ENCODE measurements at places on chromosomes 16 and 17.
A peak's percentile ranks its signal among the peaks of the same experiment; 100 is the strongest.

DNA sequence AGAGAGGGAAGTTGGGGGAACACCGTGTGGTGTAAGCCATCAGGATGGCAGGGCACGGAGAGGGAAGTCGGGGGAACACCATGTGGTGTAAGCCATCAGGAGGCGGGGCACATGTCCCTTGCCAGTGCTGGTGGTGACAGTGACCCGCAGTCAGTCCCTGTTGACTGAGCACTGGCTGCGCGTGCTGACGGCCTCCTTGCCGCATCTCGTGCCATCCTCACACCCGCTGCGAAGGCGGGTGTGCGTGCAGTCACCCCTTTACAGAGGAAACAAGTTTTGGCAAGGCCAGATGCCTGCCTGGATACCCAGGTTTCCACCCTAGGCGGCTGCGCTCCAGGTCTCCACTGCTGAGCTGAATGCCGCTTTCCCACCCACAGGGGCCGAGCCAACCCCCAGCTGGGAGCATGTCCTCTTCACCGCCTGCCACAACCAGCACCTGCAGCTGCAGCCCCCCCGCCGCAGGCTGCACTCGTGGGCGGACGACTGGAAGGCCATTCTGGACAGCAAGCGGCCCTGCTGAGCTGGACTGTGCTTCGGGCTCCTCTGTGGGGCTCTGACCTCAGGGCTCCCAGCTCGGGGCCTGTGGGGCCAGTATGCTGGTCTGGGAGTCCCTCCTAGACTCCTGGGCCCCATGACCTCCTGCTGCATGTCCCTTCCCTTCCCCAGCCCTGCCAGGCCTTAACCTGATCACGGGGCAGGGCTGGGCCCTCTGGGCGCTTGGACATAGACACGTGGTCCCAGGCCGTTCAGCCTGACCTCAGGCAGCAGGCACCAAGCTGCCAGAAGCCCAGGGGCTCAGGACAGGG lies 43.5 kb downstream of the NT5M start:
- no peaks in the 10 kb centered on the region for H3K4me1 ChIP-seq
- no peak overlapping the region for H3K4me3 ChIP-seq
- no peak overlapping the region for H3K27ac ChIP-seq
- no peaks in the 10 kb centered on the region for H3K27me3 ChIP-seq
- DNase-seq, result no peak

GRCh38 chr17:61462719-61463315 lies 10.6 kb downstream of the TBX4 start:
- peaks cover 52% of the 10 kb centered on the region for H3K27me3 ChIP-seq
- no peak overlapping the region for H3K4me3 ChIP-seq
- no peaks in the 10 kb centered on the region for H3K4me1 ChIP-seq
- DNase-seq, result no peak

DNA sequence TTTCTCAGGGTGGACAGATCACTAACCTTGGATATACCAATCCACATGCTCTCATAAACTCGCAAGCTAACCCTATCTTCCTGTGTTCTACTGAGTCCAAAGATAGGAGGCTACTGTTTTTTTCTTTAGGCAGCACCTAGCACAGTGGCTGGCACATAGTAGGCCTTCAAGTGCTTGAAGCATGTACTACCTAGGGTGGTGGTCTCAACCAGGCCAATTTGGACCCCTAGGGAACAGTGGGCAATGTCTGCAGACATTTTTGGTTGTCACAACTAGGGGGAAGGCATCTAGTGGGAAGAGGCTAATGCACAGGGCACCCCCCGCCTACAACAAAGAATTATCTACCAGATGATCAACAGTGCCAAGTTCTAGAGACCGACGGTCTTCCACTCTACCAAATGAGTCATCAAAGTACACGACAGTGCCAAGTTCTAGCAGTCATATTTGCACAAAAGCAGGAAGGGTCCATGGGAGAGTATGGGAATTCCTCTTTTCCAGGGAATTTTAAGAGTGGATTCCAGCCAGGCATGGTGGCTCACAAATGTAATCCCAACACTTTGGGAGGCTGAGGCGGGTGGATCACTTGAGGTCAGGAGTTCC lies 390.3 kb downstream of the SLC39A11 start:
- peak; percentile 74 for DNase-seq
- no peak overlapping the region for H3K27ac ChIP-seq
- H3K4me1 ChIP-seq, result peaks cover 15% of the 10 kb centered on the region
- no peaks in the 10 kb centered on the region for H3K36me3 ChIP-seq
- H3K4me3 ChIP-seq, result no peak overlapping the region

- H3K27ac ChIP-seq, result no peak overlapping the region
- DNase-seq, result no peak
- H3K4me1 ChIP-seq, result peaks cover 11% of the 10 kb centered on the region
- no peak overlapping the region for H3K4me3 ChIP-seq
- no peaks in the 10 kb centered on the region for H3K36me3 ChIP-seq
- H3K27me3 ChIP-seq, result no peaks in the 10 kb centered on the region
These were observed 37.2 kb downstream of the CDK5R1 start for GRCh38 chr17:32523827-32524552.

DNA sequence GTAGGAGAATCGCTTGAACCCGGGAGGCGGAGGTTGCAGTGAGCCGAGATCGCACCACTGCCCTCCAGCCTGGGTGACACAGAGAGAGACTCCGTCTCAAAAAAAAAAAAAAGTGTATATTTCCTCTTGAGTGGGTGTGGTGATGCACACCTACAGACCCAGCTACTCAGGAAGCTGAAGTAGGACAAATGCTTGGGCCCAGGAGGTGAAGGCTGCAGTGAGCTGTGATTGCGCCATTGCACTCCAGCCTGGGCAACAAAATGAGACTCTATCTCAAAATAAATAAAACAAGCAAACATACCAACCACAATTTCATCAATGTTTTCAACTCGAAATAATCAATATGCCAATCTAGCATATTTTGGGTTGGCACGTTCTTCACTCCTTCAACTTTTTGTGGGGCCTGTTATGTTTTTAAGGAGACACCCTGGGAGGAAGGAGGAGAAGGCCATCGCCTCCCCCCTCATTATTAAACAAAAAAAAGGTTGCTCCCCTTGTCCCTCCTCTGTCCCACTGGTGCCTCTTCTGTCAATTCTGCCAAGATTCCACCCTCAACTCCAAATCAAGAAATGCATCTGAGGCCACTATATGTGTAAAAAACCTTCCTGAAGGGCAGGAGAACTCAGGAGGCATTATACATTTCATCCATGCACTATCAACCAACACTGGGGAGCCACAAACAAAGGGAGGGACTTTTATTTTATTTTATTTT lies 52.4 kb upstream of the ATF7IP2 start:
- no peak overlapping the region for H3K27ac ChIP-seq
- H3K36me3 ChIP-seq, result no peaks in the 10 kb centered on the region
- no peak for DNase-seq
- no peak overlapping the region for H3K4me3 ChIP-seq

DNA sequence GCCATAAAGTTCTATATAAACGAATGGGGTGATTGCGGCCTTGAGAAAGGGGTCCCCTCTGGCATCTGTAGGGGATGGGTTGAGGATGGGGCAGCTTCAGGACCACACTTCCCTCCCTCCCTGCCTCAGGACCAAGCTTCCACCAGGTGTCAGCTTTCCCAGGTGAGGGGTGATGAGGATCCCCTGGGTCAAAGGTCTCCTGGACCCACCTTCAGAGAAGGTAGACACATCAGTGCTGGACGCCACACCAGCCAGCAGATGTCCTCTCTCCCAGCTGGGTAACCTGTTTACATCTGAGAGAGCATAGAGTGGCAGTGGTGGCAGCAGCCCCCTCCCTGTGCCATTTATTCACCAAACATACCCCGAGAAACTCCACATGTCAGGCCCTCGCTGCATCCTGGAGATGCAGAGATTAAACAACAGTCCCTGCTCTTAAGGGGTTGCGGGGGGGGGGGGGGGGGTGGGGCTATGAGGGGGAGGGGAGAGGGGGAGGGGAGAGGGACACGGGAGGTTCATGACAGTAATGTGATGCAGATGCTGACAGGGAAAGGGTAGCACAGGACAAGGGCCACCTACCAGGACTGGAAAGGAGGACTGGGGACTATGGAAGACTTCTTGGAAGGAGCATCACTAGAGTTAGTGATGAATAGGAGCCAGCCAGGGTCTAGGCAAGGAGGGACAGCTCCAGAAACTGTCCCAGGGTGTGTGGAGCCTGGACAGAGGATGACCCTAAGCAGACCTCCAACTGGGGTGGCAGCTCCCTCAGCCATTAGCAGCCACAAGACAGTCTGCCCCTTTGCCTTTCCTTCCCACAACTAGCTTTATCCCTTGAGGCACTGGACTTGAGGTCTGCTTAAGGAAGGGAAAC lies 5.0 kb downstream of the PROCA1 start:
- no peak overlapping the region for H3K4me3 ChIP-seq
- no peaks in the 10 kb centered on the region for H3K36me3 ChIP-seq
- DNase-seq, result no peak
- H3K4me1 ChIP-seq, result 0 out of 2 replicates have a peak, but pooled peaks cover 2% of the 10 kb centered on the region
- H3K27ac ChIP-seq, result no peak overlapping the region

DNA sequence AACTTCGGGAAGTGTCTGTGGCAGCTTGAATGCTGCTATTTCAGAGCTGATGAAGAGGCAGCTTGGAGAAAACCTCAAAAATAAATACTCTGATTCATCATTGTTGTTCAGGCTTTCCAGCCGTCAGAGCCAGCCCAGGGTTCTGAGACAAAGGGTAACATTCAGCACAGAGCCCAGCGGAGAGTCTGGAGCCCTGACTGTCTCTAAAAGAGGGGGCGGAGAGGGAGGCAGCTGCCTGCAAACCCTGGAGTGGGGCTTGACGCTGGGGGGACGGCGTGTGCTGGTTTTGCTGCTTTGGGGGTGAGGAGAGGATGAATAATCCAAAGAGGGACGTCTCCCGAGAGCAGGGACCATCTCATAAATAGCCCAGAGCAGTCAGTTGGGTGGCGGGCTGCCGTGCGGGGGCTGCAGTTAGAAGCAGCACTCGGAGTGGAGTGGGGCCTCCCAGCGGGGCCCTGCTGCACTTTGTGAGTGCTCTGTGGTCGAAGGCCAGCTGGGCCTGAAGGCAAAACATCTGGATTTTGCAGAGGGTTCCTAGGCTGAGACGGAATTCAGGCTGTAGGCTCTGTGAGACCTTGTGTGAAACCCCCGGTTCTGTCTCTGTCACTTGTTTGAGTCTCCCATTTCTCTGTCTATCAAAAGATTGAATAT lies 237.8 kb downstream of the PRKCA start:
- peak overlapping the region; percentile 86 for H3K27ac ChIP-seq
- peak overlapping the region; percentile 58 for H3K4me3 ChIP-seq
- no peaks in the 10 kb centered on the region for H3K36me3 ChIP-seq
- DNase-seq, result peak; percentile 95

DNA sequence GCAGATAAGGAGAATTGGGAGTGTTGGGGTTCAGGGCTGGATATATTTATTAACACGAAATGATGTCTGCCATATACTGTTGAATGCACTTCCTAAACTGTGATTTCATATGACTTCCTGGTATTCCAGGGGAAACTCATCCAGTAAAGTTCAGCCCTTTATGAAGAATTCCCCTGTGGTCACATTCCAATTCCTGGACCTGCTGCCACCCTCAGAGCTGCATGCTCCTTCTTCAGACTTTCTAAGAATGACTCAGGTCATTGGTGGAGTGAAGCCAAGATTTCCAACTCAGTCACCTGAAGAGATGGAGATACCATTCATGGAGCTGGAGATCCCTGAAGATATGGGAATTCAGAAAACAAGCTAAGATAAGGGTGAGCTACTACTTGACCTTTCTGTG lies 114.2 kb upstream of the TMEM97 start:
- peaks cover 7% of the 10 kb centered on the region for H3K4me1 ChIP-seq
- DNase-seq, result peak; percentile 36
- H3K27ac ChIP-seq, result no peak overlapping the region
- H3K36me3 ChIP-seq, result no peaks in the 10 kb centered on the region
- H3K4me3 ChIP-seq, result no peak overlapping the region

DNA sequence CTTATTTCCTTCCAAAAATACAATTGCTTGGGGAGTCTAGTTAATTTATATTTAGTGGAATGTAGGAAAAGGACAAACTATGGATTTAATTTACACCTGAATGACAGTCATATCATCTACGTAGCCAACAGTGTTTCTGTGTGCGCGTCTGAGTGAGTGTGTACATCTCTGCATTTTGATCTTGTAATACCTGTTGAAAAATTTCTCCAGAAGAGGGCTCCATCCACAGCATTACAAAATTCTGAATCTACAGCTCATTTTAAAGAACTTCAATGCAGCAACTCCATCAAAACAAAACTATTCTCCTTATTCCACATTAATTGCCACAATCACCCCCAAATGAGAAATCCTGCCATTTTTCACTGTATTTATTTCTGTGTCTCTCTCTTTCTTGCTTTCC lies 3.9 kb downstream of the CDH13 start:
- no peaks in the 10 kb centered on the region for H3K36me3 ChIP-seq
- H3K27me3 ChIP-seq, result peaks cover 4% of the 10 kb centered on the region
- peak; percentile 39 for DNase-seq
- peaks cover 53% of the 10 kb centered on the region for H3K4me1 ChIP-seq

- no peaks in the 10 kb centered on the region for H3K36me3 ChIP-seq
- no peak overlapping the region for H3K4me3 ChIP-seq
- peaks cover 57% of the 10 kb centered on the region for H3K27me3 ChIP-seq
These were observed 3.6 kb downstream of the FA2H start for GRCh38 chr16:74770831-74771526.

DNA sequence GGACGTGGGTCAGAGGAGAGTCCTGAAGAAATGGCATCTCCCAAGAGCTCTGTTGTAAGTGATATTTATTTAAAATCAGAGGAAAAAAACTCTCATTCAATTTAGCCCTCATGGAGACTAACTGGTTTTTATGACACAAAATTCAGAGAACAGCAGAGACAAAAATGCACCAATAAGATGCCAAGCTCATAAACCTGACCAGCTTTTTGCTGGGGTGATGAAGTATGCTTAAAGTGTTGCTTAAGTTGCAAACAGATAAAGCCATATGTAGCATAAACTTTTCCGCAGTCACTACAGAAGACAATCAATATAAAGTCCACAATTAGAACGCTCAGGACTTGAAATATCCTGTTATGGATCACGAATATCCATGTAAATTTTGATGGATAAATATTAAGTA lies 124.0 kb upstream of the CORO6 start:
- H3K4me3 ChIP-seq, result no peak overlapping the region
- no peaks in the 10 kb centered on the region for H3K36me3 ChIP-seq
- H3K27me3 ChIP-seq, result no peaks in the 10 kb centered on the region

DNA sequence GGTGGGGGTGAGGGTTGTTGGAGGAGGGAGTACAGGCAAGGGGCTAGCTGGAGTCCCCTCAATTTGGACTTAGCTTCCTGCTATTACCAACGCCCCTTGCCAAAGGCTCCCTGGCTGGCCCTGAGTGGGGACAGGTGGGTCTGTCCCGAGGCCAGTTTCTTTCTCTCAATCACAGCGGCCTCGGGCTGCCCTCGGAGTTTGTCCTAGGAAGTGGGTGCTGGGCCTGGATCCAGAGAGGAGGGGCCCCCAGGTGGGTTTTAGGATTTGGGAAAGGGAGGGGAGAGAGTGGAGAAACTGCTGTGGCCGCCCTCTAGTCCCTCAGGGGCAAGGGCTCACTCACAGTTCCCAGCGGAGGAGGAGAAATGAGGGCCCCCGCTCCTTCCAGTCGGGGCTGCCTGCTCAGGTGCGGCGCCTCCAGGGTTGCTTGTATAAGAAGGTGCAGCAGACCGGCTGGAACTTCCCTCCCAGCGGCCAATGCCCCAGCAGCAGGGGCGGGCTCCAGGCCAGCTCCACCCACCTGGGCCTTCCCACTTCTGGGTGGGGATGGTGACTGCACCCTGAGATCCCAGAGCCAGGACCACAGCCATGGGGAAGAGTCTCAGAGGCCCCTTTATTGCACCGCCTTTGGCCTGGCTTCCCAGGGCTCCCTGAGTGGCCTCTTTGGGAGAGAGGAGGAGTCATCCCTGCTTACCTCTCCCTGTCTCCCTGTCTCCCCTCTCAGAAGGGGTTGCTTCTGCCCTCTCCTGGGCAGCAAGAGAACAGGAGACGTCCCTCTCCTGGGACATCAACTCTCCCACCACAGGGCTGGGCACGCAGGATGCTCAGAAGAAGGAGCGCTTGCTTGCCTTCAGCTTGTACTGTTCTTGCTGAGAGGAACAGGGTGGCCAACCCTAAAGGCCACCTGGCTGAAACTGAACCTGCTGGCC lies 112.0 kb upstream of the SMURF2 start:
- H3K27me3 ChIP-seq, result peaks cover 4% of the 10 kb centered on the region
- no peaks in the 10 kb centered on the region for H3K36me3 ChIP-seq
- H3K27ac ChIP-seq, result no peak overlapping the region
- peaks cover 6% of the 10 kb centered on the region for H3K4me1 ChIP-seq

All from GM23248 (cell line).